GM23338 (cell line): ENCODE measurements at places on chromosomes 7 and 10.

GRCh38 chr7:73768641-73769480 is 1.2 kb downstream of the CLDN3 start:
- peak; percentile 38 for DNase-seq

- no peak for DNase-seq
These were observed 16.2 kb downstream of the INTS1 start for GRCh38 chr7:1488016-1488415.

GRCh38 chr10:99850021-99850766 is 67.8 kb downstream of the ABCC2 start:
- DNase-seq = peak; percentile 93

GRCh38 chr10:126392068-126392467 is 3.8 kb upstream of the ADAM12 start:
- DNase-seq = no peak

DNA sequence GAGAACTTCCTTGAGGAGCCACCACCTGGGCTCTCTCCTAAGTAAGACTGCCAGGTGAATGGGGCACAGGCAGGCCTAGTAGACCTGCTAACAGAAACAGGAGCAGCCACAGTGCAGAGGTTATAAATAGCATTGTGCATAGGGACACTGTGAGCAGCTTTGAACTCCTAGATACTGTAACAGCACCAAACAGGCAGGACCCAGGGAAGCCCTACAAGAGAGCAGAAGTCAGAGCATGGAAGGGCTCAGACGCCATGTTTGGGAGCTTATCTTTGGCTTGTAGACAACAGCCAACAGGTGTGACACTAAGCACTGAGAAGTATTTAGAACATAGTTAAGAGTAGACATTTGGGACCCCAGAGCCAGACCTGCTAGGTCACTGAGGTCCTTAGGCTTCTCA is 14.5 kb downstream of the XRCC2 start:
- DNase-seq = no peak

GRCh38 chr10:36017137-36017536 is 375.0 kb upstream of the FZD8 start:
- DNase-seq = no peak

- no peak for DNase-seq
These were observed 10.8 kb downstream of the STEAP2 start for GRCh38 chr7:90222390-90222789.

DNA sequence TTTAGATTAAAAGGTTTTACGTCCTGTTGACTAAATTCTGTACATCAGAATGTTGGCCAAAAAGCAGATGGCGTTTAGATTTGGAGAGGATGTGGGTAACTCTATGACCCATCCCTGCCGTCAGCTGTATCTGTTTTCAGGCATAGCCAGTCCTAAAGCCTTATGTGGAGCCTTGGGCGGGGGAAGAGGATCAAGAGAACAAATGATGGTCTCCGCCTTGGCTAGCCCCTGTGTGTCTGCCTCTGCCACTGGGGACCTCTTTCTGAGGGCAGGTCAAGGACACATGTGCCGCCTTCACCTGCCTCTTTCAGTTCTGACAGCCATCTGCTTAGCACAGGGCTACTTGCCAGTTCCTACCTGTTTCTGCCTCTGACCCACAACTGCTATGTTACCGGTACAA is 24.1 kb downstream of the PDSS1 start:
- DNase-seq = no peak

DNA sequence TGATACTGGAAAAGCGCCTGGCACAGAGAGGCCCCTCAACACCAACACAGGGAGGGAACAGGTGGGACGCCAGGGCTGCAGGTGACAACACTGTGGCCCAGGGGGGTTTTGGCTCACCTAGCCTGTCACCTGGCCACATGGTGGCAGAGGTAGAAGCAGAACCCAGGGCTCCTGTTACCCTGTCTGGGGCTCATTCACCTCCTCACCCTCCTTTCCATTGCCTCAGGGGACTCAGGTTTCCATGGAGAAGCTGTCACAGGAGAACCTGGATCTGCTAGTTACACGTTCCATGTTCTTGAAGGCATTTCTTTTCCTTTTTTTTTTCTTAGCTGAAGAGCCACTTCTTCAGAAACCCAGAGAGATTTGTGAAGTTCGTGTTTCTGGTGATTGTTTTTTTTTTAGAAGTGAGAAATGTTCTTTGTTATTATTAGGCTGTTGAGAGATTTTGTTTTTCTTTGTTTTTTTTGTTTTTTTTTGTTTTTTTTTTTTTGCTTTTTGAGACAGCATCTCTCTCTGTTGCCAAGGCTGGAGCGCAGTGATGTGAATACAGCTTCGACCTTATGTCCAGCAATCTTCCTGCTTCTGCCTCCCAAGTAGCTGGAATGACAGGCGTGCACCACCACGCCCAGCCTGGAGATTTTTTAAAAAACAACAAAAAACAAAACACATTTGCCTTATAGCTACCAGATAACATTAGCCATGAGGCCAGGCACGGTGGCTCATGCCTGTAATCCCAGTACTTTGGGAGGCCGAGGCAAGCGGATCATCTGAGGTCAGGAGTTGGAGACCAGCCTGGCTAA is 16.0 kb downstream of the DENND2A start:
- DNase-seq = peak; percentile 53

- no peak for DNase-seq
These were observed 84.7 kb downstream of the MAPK8 start for GRCh38 chr10:48390933-48391845.

- no peak for DNase-seq
These were observed 310.9 kb downstream of the CTNNA3 start for GRCh38 chr10:67385089-67385488.

- DNase-seq = no peak
These were observed 164.8 kb downstream of the CDK14 start for GRCh38 chr7:90760892-90761291.

DNA sequence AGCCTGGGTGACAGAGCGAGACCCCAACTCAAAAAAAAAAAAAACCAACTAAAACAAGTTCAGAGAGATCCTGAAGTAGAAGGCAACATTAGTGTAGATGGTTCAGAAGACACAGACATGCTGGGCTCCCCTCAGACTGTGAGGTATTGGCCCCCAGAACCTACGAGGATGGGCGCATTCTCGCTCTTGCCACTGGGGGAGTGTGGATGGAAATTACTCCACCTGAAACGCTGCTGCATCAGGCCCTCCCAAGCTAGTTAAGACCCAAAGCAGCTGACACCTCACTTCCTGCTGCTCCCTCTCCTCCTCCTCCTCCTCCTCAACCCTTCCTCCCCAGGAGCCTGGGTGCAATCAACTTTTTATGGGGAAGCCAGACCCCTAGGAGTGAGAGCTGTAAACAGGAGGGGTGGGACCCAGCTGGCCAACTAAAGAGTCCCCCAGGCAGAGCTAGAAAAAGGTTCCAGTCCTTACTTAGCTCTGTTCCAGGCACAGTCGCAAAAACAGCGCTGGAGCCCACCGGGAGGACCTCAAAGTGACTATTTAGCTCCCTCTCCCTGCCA is 7.4 kb downstream of the SH3PXD2A start:
- peak; percentile 86 for DNase-seq

- DNase-seq = no peak
These were observed 1.5 kb upstream of the RALA start for GRCh38 chr7:39621784-39622411.

DNA sequence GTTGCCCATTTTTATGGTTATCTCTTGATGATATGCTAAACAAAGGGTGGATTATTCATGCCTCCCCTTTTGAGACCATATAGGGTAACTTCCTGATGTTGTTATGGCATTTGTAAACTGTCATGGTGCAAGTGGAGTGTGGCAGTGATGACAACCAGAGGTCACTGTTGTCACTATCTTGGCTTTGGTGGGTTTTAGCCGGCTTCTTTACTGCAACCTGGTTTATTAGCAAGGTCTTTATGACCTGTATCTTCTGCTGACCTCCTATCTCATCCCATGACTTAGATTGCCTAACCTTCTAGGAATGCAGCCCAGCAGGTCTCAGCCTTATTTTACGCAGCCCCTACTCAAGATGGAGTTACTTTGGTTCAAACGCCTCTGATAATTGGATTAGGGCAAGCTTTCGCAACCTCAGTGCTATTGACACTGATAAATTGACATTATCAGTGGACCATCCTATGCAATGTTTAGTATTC is 36.9 kb downstream of the BAG3 start:
- DNase-seq = peak; percentile 63

DNA sequence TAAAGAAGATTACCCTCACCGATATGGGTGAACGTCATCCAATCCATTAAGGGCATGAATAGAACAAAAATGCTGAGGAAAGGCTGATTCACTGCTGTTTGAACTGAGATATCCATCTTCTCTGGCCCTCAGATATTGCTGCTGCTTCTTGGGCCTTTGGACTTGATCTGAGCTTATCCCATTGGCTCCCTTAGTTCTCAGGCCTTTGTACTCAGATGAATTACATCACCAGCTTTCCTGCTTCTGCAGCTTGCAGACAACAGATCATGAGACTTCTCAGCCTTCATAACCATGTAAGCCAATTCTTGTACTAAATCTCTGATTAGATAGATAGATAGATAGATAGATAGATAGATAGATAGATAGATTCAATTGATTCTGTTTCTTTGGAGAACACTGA is 40.2 kb downstream of the CYCS start:
- no peak for DNase-seq

- no peak for DNase-seq
These were observed 370.8 kb downstream of the CDC14C start for GRCh38 chr7:49295146-49295545.

- DNase-seq = no peak
These were observed 476.1 kb upstream of the MGMT start for GRCh38 chr10:128990986-128991385.

- no peak for DNase-seq
These were observed 745.8 kb downstream of the CNTNAP2 start for GRCh38 chr7:146862415-146862814.

- no peak for DNase-seq
These were observed 26.4 kb upstream of the PRKAR2B start for GRCh38 chr7:107017965-107018719.

DNA sequence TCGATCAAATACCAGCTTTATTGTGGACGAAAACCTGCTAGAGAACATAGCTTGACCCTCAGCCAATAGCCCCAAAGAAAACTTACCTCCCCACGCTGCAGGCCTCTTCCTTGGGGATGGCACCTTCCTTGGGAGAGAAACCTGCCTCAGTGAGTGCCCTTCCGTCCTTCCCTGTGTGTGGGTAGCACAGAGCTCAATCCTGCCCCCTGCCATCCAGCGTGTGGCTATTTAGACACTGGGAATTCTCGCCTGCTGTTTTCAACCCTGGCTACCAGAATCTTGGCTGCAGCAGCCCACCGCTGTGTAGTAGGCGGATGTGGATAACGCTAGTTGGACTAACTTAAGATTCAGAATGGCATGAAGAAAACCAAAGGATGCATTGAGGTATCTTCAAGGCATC is 238.2 kb downstream of the TEX36 start:
- peak; percentile 23 for DNase-seq

DNA sequence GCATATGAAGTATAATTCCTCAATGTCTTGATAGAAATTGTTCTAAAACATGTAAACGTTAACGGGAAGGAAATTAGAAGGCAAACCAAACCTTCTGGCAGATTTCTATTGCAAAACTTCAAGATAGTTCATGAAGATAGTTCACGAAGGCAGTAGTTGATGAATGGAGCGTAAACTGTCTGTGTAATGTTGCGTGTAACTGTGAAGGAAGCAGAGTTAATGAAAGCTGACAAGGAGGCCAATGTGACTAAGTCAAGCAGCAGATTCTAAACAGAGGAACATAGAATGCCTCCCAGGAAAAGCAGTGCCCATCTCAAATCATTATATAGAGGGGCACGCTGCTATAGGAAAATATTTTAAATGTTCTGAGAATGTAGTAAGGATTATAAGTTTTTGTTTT is 659.7 kb upstream of the IGFBP3 start:
- DNase-seq = no peak

DNA sequence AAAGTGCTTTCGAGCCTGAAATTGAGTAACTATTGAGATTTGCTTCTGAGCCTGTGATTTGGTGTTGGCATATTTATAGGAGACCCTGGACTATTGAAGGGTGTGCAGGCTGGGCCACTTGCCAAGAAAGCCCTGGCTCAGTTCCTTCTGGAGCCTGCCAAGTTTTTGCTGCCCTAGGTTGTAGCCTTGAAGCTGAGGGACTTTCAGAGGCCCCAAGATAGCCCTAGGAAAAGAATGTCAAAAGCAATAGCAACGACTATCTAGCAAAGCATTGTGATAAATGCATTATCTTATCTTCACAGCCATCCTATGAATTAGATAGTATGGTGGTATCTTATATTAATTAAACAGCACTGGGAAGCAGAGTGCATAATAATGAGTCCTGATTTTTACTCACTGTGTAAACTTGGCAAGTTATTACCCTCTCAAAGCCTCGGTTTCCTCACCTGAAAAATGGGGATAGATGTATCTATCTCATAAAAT is 473.7 kb upstream of the PODXL start:
- DNase-seq = no peak

DNA sequence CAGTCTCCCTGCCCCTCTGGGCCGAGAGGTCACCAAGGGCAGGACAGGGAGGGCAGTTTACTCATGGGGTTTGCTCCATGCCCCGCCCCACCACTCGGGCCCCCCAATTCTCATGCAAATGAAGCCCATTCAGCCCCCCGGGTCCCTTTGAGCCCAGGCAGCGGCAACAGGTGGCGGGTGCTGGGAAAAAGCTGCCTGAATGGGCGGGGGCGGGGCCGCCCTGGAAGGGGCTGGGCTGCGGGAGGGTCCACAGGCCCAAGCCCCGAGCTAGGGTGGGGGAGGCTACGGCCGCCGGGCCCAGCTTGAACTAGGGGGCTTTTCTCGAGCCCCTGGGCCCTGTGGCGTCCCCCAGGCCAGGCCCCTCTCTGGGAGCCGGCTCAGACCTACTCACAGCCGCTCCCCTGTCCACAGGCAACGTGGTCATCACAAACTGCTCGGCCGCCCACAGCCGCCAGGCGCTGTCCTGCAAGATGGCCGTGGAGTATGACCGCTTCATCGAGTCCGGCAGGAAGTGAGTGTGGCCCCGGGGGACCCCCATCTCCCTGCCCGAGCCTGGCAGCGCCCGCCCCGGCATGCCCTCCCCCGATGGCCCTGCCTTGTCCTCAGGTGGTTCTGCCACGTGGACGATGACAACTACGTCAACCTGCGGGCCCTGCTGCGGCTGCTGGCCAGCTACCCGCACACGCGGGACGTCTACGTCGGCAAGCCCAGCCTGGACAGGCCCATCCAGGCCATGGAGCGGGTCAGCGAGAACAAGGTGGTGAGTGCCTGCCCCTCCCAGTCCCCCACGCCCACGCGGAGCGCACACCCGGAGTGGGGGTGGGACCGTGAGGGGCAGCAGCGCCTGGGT is 5.5 kb downstream of the LFNG start:
- peak; percentile 97 for DNase-seq

DNA sequence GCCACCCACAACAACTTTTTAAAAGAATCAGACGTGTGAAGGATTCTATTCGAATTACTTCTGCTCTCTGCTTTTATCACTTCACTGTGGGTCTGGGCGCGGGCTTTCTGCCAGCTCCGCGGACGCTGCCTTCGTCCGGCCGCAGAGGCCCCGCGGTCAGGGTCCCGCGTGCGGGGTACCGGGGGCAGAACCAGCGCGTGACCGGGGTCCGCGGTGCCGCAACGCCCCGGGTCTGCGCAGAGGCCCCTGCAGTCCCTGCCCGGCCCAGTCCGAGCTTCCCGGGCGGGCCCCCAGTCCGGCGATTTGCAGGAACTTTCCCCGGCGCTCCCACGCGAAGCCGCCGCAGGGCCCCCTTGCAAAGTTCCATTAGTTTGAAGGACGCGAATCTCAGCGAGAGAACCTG is 461 bp upstream of the HTRA1 start:
- no peak for DNase-seq

- no peak for DNase-seq
These were observed 32.1 kb upstream of the CALD1 start for GRCh38 chr7:134747326-134747725.
